ENCODE measurements at places on chromosomes 4 and X.

DNA sequence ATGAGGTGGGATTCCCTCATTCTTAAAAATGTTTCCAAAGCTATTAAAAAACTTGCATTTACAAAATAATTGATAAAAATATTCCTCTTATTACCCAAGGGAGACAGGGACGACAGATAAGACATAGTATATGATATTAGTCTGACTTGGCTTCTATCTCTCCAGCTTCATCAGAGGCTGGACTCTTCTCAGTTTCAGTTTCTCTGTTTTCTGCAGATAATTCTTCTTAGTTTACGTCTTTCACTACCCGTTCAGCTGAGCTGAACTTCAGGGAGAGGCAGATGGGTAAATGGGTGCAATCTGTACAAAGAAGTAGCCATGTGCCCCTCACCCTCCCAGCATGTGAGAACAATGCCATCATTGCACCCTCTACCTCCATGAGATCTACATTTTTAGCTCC, 214.0 kb upstream of the SLIT2 start:
- DNase-seq = no peak

GRCh38 chr4:171793723-171794122, 19.5 kb upstream of the GALNTL6 start:
- no peak for DNase-seq

GRCh38 chr4:65861993-65862392, 191.7 kb upstream of the EPHA5 start:
- DNase-seq = no peak

DNA sequence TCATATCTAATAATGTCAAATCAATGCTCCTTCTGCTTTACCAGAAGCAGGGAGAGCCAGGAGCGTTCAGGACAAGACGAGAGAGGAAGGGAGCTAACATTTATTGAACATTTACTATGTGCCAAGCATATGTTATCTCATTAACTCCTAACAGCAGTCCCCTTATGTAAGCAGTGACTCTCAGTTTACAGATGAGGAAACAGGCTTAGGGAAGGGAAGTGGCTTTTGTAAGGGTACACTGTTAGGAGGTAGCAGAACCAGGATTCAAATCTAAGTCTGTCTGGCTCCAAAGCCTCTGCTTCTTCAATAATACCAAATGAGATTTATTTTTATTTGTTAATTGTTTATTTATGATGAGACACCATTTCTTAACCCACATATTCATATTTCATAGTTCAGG, 2.6 kb upstream of the STARD8 start:
- no peak for DNase-seq

- DNase-seq = no peak
These were observed 46.8 kb downstream of the UGT2A3 start for GRCh38 chr4:68904786-68905185.

GRCh38 chrX:15438332-15438731, 54.1 kb upstream of the VEGFD start:
- DNase-seq = no peak

- no peak for DNase-seq
These were observed 1587.3 kb upstream of the TENM3 start for GRCh38 chr4:180655886-180656285.

GRCh38 chr4:141711211-141711610, 74.8 kb downstream of the IL15 start:
- DNase-seq = no peak

DNA sequence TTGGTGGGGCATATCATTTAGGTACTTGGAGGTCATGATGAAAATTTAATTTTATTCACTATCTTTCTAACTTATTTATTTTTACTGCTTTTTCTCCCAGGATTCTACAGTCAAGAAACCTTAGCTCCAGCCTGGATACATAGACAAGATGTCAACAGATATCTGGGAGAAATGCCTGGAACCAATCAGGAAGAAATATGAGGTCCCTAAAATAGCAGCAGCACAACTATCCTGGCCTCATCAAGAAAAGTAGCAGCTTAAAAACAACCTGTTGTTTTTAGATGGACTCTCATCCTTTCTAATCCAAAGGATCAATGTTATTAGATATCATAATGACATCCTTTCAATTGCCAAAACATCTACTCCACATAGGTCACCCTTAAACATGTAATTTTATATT, 54.5 kb downstream of the MAOB start:
- no peak for DNase-seq

DNA sequence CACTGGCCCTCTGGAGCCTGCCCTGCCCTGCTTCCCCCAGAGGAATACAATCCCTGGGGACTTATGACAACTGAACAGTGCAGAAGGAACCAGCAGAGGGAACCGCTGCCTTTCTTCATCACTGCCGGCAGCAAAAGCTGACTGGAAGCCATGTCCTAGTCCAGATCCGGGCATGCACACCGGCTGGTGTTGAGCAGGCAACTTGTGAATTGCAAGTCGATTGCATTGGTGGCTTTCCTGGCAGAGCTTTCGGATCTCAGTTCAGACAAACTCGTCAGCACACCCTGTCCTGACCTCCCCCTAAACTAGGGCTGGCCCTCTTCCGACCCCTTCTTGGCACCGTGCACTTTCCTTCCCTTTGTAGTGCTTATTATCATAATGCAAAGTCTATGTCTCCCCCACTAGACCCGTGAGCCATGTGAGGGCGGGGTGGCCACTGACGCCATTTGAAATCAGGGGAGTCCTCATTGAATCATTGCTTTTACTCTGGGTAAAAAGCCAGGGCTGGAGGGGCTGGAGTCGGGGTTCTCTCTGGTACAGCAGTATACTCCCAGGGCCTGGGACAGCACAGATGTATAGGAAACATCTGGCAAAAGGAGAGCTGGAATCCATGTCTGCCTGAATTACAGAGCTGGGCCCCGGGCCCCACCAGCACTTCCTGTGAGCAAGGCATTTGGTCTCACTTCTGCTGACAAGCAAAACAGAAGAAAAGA, 1.8 kb downstream of the ARHGAP4 start:
- DNase-seq = no peak

DNA sequence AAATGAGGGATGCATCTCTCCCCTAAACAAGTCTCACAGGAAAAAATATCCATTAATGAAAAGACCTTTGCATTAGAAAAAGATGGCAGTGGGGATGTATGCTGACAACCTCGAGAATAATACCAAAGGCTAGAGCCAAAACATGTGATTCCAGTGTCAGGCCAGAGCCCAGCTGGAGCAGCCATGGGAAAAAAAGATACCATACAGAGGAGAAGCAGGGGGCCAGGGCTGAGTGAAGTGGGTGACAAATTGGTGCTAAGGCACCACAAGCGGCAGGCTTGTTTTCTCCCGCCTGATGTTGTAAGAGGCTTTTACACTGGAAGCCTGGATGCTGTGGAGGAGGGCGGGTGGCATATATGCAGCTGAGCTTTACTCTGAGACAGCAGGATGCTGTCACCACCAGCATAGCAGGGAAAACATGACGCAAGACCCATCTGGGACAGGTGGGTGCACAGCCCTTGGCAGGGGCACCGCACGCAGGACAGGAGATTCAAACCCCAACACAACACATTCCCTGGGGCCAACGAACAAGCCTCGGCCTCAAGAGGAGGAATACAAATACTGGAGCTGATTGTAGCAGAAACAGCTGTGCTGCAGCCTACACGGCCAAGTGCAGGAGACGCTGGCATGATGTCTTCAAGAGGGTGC, 91.9 kb downstream of the TSPAN5 start:
- no peak for DNase-seq

DNA sequence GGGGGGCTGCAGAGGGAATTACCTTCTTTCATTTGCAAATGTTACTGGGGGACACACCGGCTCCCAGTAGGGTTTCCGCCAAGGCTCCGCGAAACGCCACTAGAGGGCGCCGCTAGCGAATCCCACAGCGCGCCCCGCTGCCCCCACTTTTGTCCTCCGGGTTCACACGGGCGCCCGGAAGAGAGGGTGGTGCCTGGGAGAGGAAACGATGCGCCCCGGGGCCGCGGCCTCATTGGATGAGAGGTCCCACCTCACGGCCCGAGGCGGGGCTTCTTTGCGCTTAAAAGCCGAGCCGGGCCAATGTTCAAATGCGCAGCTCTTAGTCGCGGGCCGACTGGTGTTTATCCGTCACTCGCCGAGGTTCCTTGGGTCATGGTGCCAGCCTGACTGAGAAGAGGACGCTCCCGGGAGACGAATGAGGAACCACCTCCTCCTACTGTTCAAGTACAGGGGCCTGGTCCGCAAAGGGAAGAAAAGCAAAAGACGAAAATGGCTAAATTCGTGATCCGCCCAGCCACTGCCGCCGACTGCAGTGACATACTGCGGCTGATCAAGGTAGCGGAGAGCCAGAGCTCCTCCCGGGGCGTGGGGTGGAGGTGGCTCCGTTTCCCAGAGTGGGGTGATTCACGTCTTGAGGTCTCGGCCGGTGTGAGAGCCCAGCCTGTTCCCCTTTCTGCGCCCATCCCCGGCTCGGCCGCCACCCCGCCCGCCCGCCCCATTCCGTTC, at the start of gene SAT1:
Gene SAT1 (plus strand): TSS at position 311 of the 726 bp plus-strand sequence. CDS start 179 bp downstream, at position 490.
- peak; percentile 96 for DNase-seq

DNA sequence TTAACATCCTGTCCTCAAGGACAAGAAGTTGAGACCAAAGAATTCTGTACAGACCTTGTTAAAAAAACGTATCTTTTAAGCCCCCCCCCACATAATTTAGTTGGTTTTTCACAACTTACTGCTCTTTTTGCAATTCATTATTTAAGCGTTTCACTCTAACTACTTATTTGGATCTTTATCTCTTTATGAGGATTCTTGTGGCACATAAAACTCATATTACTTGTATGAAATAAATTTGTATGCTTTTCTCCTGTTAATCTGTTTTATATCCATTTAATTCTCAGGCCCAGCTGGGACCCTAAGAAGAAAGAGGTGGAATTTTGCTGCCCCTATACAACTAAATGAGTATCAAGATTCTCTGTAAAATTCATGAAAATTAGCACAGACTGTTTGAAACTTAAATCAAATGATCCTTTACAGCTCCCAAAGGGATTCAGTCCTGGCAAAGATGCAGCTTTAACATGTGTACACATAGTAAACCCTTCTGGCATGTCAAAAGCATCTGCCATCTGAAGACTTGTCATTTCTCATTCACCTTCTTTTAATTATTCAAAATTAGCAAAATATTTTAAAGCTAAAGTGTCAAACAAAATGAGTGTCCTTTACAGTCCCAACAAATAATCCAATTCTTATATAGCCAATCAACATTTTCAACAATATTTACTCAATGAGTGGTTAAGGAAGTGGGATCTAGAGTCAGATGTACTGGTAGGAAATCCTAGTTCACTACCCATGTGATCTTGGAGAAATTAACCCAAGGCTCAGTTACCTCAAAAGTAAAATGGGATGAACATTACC, 17.7 kb downstream of the ARAP2 start:
- DNase-seq = no peak

GRCh38 chr4:77931452-77932135, 69.0 kb downstream of the MRPL1 start:
- no peak for DNase-seq

DNA sequence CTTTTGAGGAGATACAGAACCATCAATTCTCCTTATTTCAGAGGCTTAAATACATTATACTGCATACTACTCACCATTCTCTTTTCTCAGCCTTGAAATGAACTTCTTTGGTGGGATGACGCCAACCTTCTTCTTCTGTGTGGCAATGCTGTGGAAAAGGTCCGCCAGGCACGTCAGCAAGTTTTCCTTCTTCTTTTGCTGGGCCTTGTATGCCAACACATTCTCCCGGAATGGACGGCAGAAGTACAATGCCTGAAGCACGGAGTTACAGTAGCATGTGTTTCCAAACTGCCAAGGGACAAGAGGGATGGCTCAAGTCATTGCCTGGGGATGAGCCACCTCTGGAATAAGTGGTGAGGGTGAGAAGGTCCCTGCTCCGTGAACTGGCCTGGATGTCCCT, 31.2 kb downstream of the USP46 start:
- no peak for DNase-seq

GRCh38 chr4:82213485-82214417, 160.0 kb downstream of the HNRNPD start:
- no peak for DNase-seq

- no peak for DNase-seq
These were observed 11.0 kb upstream of the CYTL1 start for GRCh38 chr4:5030221-5030620.

GRCh38 chrX:69000877-69001276, 164.4 kb downstream of the PJA1 start:
- DNase-seq = no peak

DNA sequence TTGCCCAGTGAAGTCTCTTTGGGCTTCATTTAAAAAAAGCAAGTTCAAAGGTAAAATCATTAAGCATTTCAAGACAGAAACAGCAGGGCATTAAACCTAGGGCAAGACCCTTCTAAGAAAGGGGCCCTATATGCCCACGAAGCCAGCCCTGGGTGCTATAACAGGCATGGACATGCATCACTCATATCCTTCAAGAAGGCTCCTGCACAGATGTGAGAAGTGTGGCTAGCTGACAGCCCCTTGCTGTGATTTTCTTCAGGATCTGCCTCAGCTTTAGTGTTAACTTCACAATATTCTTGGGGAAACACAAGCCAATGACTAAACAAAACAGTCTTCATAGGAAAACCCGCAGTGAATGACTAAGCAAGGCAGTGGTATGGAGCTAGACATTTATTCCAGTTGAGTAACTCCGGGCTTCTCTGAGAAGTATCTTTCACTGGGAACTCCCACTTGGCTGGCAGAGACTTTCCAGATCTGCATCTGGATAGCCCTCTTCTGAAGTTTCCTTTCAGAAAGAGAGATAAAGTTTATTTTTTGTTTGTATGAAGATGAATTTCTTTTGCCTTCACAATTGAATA, 11.9 kb upstream of the MAOA start:
- no peak for DNase-seq

- DNase-seq = no peak
These were observed 94.6 kb upstream of the WDR44 start for GRCh38 chrX:118251271-118251670.

- DNase-seq = no peak
These were observed 470.8 kb upstream of the IGFBP7 start for GRCh38 chr4:57580710-57581599.

DNA sequence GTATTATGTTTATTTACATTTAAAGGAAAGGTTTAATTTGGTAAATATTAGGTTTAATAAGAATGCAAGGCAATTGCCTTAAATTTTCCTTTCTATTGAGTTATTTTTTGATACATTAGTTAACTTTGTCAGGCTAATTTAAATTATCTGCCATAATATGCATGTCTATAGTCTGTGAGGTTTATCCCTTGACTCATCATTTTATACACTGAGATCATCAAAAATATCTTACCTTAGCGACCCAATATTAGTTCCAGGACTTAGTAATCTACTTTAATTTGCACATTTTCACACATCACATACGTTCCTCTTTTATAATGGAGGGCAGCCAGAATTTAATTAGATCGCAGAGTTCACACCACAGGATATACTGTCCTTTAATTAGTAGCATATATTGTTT, 999.5 kb upstream of the GRID2 start:
- DNase-seq = no peak

DNA sequence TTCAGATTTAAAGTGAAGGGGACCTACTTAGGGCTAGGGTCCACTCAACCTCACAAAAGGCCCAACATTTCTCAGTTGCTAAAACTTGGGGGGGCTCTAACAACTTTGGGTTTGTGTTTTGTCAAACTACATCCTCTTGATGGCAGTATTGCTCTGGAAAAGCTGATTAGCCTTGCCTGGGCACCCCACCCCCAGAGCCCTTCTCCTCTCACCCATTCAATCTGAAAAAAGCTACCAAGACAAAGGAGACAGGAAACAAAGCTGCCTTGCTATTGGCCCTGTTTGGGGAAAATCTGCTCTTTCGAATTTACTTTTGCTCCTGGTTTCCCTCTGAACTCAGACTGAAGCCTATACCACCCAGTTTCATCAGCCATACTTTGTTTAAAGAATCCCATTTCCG, 195.2 kb upstream of the STK26 start:
- no peak for DNase-seq

- DNase-seq = no peak
These were observed 26.0 kb downstream of the C4orf17 start for GRCh38 chr4:99536848-99537247.
